ENCODE measurements at places on chromosomes 5 and 9.

DNA sequence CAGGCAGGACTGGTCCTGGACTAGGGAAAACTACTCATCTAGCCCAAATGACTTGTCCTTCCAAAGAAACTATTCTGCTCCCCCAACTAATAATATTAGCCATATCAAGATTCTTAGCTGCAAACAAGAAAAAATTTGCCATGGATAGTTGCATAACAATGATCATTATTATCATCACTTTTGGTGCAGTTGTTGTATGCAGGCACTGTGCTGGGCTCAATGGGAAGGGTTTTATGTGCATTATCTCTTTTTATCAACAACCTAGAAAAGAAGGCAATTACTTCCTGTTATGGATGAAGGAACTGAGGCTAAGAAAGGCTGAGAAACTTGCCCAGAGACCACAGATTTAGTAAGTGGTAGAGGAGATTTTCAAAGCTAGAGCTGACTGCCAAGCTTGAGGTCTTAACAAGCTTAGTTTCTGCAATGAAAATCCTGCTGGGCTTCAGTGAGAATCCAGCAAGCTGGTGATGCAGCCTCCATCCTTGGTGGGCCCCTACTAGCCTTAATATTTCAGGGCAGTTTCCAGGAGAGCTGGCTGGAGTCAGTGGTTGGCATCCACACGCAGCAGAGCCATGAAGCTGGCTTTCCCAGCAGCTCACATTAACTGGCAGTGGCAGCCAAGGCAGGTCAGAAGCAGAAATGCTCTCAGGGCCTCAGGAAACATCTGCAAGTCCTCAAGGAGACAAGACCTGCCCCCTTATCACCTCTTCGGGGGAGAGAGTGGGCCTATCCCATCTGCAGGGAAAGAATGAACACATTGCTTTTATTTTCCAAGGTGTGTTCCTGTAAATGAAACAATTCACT is 20.5 kb upstream of the MEGF9 start:
- DNase-seq, result no peak

DNA sequence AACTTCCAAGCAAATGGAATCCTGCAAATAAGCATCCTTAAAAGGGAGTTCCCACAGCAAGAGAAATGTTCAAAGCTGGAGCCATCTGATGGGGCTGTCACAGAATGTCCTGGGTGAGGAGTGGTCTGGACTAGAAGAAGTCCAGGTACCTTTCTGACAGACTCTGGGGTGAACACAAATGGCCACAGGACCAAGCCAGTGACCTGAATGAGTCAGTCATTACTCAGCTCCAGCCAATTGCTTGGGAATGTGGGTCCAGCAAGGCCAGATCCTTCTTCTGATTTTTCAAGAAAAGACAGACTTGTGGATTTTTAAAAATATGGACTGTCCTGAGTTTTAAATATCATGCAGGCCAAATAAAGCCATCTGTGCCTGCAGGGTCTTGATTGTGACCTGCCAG is 30.1 kb downstream of the GALNT10 start:
- no peak for DNase-seq

GRCh38 chr5:6660688-6661087 is 27.4 kb downstream of the SRD5A1 start:
- DNase-seq, result no peak

DNA sequence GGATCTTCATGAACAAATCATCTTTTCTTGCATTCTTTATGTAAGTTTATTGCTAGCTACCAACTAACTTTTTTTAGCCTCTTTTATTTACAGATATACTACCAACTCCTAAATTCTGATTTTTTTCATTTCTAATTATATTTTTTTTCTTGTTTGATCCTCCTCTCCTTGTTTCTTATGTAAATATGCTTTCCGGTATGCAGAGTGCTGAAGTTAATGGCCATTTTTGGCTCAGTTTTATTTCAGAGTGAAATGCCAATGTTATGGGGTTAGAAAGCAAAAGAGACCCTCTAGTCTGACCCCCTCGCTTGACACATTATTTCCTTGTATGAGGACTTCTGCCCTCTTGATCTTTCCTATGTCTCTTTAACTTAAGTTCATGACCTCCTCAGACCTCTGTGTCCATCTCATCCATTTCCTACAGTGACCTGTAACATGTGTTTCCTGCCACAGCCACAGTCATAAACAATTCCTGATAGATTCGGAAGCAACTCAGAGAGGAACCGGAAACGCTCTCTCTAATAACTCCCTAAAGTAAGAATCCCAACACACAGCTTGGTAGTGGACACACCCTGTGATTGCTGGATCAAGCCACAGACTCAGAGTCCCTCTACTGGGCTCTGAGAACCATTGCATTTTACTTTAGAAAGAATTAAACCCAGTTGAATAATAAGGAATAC is 42.9 kb upstream of the AFAP1L1 start:
- DNase-seq, result no peak
